Jurkat, Clone E6-1 (cell line): ENCODE measurements at places on chromosomes 1 and 21.

GRCh38 chr1:2969845-2970291 is 51.4 kb upstream of the ACTRT2 start:
- DNase-seq, result peak; percentile 40

- DNase-seq, result no peak
These were observed 658 bp upstream of the COL16A1 start for GRCh38 chr1:31704271-31705079.

GRCh38 chr1:233490488-233490887 is 123.4 kb upstream of the KCNK1 start:
- DNase-seq, result no peak

- no peak for DNase-seq
These were observed 121.2 kb downstream of the HMGB4 start for GRCh38 chr1:33984906-33985565.

- no peak for DNase-seq
These were observed 647.7 kb downstream of the KCNT2 start for GRCh38 chr1:195960580-195960979.
